ENCODE measurements at places on chromosomes 13 and 19. TPM values are rescaled to one million over a fixed set of nuclear protein-coding genes. Genes with fewer than 3 reads are reported as not detected.

Gene IL4I1
- not detected for polyA plus RNA-seq

Gene LHB
- polyA plus RNA-seq = not detected

Gene SELENOV
- 1.3 TPM for polyA plus RNA-seq

Gene TGFBR3L
- not detected for polyA plus RNA-seq

Gene CBLC
- polyA plus RNA-seq = not detected

Gene FAM98C
- 57.0 TPM for polyA plus RNA-seq

Gene ZSCAN1
- 7.9 TPM for polyA plus RNA-seq

Gene NLRP5
- not detected for polyA plus RNA-seq

Gene RELB
- polyA plus RNA-seq = 1.0 TPM

Gene OR7C1
- polyA plus RNA-seq = not detected

Gene IGFL3
- not detected for polyA plus RNA-seq

Gene PRKCG
- 0.99 TPM for polyA plus RNA-seq

Gene ADM5
- 7.2 TPM for polyA plus RNA-seq

Gene TMEM38A
- polyA plus RNA-seq = 11.2 TPM

Gene FFAR3
- not detected for polyA plus RNA-seq

Gene KLF1
- not detected for polyA plus RNA-seq

Gene PALM
- 74.8 TPM for polyA plus RNA-seq

Gene PSG6
- polyA plus RNA-seq = not detected

Gene IFNL1
- not detected for polyA plus RNA-seq

Gene RGS9BP
- polyA plus RNA-seq = not detected

Gene ZNF99
- polyA plus RNA-seq = not detected

Gene LRP3
- polyA plus RNA-seq = 78.4 TPM

Gene NTF4
- not detected for polyA plus RNA-seq

Gene TRPM4
- 42.5 TPM for polyA plus RNA-seq

Gene CACNG8
- 3.3 TPM for polyA plus RNA-seq

Gene UNC13A
- polyA plus RNA-seq = 7.9 TPM

Gene ZNF723
- polyA plus RNA-seq = not detected

Gene MAG
- not detected for polyA plus RNA-seq

Gene ENOX1
- polyA plus RNA-seq = 42.6 TPM

Gene ZNF418
- polyA plus RNA-seq = 27.6 TPM

Gene TRAPPC6A
- 34.9 TPM for polyA plus RNA-seq

Gene PSG1
- polyA plus RNA-seq = not detected

Gene ZNF726
- polyA plus RNA-seq = not detected

Gene CCDC122
- 0.79 TPM for polyA plus RNA-seq

Gene CASP14
- polyA plus RNA-seq = not detected

Gene ZNF491
- 29.8 TPM for polyA plus RNA-seq

Gene ERF
- polyA plus RNA-seq = 3.8 TPM

Gene ADGRE2
- polyA plus RNA-seq = not detected

Gene HIPK4
- polyA plus RNA-seq = not detected

Gene U2AF1L4
- polyA plus RNA-seq = 54.7 TPM

Gene TMC4
- polyA plus RNA-seq = 2.2 TPM

Gene ZNF701
- 8.0 TPM for polyA plus RNA-seq

Gene TUBA3C
- not detected for polyA plus RNA-seq

Gene RTBDN
- not detected for polyA plus RNA-seq

Gene FOSB
- polyA plus RNA-seq = 1.4 TPM

Gene NAXD
- polyA plus RNA-seq = 58.1 TPM

Gene SYT3
- 14.8 TPM for polyA plus RNA-seq

Gene CCDC8
- polyA plus RNA-seq = 0.84 TPM

Gene PSG2
- not detected for polyA plus RNA-seq

Gene CEACAM7
- polyA plus RNA-seq = not detected

Gene RYR1
- polyA plus RNA-seq = 0.44 TPM

Gene SIGLEC5
- not detected for polyA plus RNA-seq

Gene LGALS4
- 1.3 TPM for polyA plus RNA-seq

Gene KXD1
- 78.1 TPM for polyA plus RNA-seq

Gene CLEC17A
- not detected for polyA plus RNA-seq

Gene KLK15
- not detected for polyA plus RNA-seq

Gene ATCAY
- 85.0 TPM for polyA plus RNA-seq

Gene SERPINE3
- not detected for polyA plus RNA-seq
